NCI-H1694 (cell line): ENCODE measurements at places on chromosomes 5 and 9.

DNA sequence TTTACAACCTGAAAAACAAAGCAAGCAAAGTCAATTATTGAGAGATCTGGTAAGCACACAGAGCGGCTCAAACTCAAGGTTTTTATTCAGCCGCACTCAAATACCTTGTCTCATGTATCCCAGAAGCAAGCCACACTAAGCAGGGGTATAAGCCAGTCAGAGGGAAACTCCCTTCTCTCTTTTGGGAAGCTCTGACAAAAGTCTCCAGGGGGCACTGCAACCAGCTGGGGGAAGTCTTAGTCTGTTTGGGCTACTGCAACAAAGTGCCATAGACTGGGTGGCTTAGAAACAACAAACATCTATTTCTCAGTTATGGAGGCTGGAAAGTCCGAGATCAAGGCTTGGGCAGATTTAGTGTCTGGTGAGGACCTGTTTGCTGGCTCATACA, 246.0 kb downstream of the ENC1 start:
- no peak for DNase-seq

GRCh38 chr5:65624571-65625555, at the start of the genes SHLD3 and TRAPPC13:
Gene SHLD3 (plus strand): TSS chr5:65625027. CDS start chr5:65629588, 4,561 bp downstream.
Gene TRAPPC13 (plus strand): TSS chr5:65625027. CDS start chr5:65625061, 34 bp downstream.
- peak; percentile 84 for DNase-seq

DNA sequence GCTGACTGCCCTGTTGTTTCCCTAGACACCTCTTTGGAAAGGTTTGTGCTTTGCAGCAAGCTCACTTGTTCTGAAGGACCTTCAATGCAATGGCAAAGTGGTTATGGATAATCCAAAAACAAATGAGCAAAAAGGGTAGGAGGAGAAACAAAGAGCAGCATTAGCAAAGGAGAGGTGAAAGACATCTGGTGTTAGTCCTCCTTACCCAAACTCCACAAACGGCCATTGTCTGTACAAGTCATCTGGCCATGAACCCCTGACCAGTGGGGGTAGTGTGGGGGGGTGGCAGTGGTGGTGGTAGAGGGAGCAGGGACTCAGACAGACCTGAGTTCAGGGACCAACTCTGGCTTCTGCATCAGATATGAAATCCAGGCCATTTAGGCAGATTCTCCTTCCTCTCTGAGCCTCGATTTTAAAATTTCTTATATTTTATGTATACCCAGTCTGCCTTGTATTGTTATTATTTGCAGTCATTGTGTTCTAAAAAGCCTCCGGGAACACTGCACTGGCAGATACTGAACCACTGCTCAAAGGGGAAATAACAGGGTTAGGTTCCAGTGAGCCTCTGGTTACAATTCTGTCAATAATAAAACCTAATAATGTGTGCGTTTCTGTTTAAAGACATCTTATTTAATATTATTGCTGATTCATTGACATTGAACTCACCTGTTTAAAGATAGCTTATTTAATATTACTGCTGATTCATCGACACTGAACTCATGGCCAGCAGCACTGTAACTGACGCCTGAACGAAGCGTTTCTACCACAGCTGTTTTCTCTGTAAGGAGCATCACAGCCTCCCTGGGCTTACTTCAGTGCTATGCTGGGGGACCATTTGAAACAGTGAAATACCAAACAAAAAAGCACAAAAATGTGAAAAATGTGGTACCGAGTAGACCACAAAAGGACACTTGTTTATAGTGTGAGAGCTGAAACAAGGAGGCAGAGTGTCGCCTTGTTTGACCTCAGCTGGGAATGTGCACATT, 156.0 kb downstream of the SEC61B start:
- DNase-seq = no peak

DNA sequence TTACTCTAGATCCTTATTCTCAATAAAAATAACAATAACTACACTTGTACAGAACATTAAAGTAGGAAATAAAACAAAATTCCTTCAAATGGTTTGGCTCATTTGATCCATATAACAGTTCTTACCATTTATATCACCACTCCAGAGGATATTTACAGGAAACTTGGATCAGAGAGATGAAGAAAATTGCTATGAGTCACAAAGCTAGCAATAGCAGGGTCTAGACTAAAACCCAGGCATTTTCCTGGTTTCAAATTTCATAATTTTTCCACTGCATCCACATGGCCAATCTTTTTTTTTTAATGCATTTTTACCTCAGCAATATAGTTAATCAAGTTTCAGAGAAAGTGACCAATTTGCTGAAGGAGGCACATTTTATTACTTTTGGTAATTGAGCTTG, 299.2 kb downstream of the ELAVL2 start:
- DNase-seq = no peak

DNA sequence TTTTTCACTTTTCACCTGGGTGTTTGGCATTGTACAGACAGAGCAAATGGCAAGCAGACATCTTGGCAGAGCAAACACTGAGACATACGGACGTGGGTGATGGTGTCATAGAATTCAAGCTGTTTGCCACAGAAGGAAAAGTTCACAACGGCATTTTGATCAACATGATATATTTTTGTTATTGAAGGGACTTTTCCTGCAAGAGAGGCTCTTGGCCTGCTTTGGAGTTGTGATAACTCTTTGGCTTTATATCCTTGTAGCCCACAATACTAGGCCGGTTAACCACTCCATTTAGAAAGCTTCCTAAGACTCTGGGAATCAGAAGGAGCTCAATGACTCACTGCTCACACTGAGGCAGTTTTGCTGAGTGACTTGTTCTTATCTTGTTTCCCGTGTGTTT, 1038.3 kb downstream of the TLE1 start:
- peak; percentile 64 for DNase-seq

DNA sequence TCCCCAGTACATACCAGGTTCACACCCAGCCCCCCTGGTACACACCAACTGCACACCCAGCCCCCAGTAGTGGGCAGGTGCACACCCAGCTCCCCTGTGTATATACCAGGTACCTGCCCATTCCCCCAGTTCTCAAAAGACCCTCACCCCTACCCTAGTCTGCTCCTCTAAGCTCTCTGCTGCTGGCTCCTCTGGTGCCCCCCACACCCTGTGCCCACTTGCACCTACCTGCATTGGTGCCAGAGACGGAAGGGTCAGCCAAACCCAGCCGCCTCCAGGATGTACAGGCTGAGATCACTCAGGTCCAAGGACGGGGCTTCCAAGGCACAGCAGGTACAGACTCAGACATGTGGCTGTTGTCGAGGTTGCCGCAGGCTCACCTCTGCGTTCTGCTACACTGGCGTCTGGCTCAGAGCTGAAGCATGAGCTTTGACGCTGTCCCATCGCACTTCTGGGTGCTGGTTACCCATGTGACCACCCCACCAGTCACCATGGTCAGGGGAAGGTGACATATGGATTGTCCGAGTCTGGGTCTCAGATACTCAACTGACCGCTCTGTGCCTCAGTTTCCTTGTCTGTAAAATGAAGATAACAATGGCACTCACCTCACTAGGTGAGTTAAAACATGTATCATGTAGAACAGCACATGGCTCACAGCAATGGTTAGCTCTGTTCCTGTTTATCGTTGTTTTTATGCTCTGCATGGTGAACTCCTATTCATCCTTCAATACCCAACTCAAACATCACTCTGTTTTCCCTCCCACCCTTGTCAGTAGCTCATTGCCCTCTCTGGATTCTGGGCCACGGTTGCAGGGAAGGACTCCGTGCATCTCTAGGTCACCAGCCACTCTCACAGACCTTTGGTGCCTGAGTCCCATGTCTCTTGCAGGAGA, 45.3 kb upstream of the SUSD3 start:
- no peak for DNase-seq

DNA sequence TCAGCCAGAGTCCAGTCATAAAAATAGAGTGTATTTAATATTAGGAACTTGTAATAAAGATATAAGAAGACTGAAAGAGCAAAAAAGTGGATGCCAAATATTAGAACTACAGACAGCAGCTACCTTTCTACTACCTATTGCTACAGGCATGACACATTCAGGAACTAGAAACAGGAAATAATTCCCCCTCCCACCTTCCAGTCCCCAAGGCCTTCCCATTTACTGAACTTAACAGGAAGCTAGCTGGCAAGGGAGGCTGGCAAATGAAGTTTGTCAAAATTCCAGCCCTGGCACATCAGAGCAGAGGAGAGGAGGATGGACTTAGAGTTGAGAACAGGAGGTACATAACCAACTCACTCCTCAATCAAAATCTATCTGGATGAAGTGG, 50.2 kb upstream of the RIC1 start:
- no peak for DNase-seq
